ENCODE measurements at places on chromosomes 2 and 18.

- DNase-seq, result peak; percentile 49
Observed at GRCh38 chr2:33583194-33583938, 15.7 kb downstream of the FAM98A start.

GRCh38 chr18:5303636-5304035, 8.1 kb upstream of the ZBTB14 start:
- no peak for DNase-seq

DNA sequence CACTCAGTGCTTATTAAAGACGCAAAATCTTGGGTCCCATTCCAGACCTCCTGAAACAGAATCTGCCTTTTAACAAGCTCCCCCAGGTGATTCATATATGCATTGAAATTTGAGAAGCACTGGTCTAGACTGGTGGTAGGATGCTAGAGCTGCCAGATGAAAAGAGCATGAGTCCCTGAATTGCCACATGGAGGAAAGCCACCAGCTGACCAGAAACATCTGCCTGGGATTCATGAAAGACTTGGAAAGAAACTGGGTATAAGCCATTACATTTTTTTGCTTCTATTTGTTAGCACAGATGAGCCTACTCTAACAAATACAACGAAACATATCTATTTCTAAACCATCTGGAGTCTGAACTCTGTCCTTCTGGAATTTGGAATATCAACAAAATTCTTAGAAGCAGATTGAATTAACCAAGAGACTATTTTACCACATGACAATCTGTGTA, 228.9 kb downstream of the RBM43 start:
- no peak for DNase-seq

DNA sequence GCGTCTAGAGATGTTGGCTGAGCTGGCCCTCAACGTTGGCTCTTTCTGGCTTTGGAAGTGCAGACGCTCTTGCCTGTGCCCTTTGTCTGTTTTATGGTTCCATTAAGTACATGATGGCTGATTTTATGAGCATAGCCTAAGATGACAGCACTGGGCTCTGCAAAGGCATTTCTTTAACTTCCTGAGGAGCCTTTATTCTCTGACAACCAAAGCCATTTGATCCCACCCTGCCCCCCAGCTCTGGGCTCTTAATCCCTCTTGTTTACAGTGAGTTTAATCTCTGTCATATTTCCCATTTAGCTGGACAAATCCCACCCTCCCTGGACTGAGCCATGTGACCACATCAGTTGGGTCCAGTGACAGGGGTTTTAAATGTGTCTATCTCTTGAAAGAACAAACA, 195.9 kb downstream of the ACKR3 start:
- DNase-seq, result no peak

GRCh38 chr2:147847746-147848391, 3.0 kb downstream of the ACVR2A start:
- no peak for DNase-seq

DNA sequence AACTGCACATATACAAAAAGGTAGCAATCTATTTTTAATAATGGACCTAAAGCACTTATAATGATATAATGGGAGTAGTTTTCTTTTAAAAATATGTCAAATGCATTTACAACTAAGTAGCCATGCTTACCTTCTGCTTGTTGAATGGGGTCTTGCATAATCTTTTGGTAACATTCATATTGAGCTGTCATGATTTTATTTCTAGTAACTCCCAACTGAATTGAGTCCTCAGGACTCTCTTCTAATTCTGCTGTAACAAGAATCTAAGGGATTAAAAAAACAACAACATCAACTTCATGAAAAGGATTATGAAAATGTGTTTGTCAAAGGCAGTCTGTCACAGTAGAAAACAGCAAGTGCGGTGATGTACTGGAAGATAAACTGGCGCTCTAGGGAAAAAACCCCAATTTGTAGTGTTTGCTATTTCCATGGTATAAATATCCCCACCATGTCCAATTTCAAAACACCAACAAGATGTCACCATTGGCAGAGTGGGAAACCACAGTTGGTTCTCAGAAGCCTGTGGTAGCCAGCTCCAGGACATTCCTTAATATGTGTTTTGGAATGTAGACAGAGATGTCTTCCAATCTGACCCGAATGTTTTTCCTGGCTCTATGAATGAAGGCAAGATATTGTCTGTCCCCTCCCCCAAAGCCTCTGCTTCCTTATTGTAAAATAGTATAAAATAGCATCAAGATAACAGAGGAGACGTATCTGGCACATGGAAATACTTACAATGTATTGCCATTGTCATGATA, 64.8 kb downstream of the CALCRL start:
- no peak for DNase-seq

DNA sequence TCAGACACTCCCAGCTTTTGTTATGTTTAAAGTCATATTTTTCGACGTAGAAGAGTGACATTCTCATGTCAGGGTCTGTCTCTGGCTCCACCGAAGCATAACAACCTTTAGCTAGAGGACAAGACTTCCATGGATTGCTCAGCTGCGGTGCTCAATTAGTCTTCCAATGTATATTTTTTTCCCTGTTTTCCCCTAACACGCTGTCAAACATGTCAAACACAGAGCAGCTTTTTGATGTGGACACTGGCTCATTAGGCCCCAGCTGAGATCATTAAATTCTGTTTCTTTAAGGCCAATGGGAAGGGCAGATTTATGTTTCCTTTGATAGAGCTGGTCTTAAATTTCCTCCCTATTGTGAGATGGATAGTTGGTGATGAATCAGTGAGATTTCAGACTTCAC, 525.4 kb downstream of the PIK3C3 start:
- DNase-seq, result no peak

DNA sequence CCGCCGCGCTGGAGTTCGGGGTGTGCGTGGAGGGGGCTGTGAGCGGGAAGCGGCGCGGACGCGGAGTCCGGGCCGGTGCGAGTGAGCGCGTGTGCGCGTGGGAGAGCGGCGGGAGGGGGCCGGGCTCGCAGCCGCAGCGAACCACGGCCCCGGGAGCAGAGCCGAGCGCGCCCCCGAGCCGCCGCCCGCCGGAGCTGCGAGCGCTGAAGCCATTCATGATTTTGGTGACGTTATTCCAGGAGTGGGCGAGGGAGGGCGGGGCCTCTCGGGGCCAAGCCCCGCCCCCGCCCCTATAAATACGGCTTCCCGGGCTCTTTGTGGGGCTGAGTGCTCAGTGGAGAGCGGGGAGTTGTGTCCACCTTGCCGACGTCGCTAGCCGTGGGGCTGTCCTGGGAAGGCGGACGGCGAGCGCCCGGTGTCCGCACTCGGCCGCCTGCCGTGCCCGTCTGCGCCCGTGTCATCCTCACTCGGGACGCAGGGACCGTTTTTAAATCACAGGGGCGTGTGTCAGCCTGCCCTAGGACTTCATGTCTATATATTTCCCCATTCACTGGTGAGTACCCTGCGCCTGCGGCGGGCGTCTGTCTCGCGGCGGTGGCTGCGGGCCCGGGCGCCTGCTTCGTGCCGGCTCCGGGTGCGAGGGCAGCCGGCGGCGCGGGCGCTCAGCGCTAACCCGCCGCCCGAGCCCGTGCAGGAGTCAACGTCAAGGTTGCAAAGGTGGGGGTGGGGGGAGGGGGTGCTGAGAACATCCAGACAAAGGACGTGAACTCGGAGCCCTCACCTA, at the start of gene LBH:
TSS of gene LBH (plus strand) at position 323 of the 784 bp plus-strand sequence. CDS start at position 528, 205 bp downstream.
- peak; percentile 95 for DNase-seq

GRCh38 chr18:61852496-61852895, 40.3 kb downstream of the RNF152 start:
- no peak for DNase-seq

- peak; percentile 26 for DNase-seq
Observed at GRCh38 chr2:165902934-165903333, 50.6 kb downstream of the TTC21B start.

- no peak for DNase-seq
Observed at GRCh38 chr18:72995558-72995957, 127.8 kb upstream of the NETO1 start.

- no peak for DNase-seq
Observed at GRCh38 chr2:3505771-3506170, 13.6 kb downstream of the ADI1 start.

DNA sequence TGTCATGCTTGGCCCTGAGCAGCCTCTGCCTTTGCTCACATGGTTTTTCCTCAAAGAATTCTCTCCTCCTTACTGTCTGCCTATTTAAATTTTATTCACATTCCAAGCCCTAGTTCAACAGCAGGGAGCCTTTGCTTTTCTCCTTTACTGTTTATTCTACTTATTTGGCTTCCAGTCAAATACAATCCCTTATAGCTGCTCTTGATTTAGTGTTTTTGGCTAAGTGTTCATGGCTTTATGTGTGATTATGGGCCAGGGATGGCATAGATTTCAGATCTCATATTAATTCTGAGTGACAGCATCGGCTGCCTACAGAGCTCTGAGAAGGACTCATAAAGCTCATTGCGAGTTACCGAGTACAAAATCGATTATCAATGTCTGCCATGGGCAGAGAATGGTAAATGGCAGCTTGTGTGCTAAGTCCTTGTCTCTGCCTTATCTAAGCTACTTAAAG, 106.7 kb downstream of the METTL8 start:
- no peak for DNase-seq

DNA sequence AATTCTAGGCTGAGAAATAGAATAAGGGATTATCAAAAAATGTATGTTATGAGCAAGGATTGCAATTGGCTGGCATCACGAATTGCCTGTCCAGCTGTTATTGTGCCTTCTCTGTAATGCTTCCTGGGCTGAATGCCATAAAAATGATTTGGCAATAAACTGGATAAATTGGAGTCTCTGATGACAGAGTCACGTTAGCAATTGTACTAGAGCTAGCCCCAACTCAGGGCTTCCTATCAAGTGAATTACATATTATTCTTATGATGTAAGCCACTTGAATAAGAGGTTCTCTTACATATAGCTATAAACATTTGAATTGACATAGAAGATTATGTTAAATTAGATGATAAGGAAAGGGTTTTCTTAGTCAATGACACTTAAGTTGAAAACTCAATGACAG, 607.5 kb upstream of the REG3G start:
- no peak for DNase-seq

DNA sequence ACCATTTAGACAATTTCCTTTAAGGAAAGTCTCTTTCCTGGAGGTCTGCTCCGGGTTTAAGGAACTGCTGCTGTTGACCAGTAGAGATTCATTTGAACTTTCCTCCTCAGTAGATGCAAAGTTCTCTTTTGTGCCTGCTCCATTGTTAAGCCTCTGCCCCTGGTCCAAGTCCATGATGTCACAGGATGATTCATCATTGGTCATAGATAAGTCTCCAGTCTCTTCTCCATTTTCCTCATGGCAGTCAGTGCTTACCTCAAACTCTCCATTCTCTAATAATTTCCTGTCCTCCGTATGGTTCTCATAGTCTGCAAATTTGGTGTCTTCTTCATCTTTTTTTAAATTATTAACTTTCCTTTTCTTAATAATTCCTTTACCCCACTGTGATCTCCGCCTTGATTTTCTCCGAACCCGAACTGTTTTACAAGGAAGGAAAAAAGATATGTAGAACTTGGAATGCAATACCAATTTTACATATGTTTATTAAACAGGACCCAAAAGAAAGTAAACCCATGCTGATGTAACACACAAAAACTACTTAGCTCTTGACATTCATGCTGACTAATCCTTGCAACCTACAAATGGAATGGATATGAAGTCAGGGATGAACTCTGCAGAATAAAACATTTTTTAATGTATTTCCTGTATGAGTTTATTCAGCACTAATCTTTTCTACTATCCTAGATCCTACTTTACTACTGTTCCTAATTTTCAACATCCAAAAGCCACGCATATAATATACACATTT, 169.1 kb downstream of the ATAD2B start:
- DNase-seq, result no peak

- no peak for DNase-seq
Observed at GRCh38 chr18:11566236-11566965, 43.0 kb upstream of the SLC35G4 start.

DNA sequence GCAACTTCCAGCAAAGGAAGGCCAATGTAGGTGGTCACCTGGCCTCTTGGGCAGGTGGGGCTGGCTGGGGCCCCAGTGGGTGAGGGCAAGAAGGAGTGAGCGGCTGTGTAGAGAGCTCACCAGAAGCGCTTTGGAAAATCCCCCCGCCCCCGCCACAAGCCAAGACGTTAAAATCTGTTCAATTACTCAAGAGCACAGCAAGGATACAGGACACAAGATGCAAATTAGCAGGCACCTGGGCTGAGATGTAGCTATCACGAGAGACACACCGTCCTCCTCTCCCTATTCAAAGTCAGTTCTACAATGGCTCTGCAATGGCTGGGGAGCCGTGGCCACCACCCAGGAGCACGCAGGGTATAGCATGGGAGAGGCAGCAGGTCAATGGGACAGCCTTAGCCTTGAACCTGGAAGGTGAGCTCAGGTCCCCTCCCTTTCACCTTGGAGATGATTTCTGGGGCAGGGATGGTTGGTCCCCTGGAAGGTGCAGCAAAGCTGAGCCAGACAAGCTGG, 38.5 kb upstream of the GPR17 start:
- no peak for DNase-seq

DNA sequence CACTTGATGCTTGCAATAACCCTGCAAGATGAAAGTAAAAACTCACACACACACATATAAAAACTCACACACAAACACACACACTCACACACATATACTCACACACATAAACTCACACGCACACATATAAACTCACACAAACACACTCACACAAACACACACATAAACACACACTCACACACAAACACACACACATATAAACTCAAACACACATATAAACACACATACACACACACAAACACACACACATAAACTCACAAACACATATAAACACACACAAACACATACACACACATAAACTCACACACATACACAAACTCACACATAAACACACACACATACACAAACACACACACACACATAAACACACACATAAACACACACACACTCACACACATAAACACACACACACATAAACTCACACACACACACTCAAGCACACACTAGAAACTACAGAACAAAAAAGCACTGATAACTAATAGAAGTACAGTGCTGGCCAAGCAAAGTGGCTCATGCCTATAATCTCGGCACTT, 117.7 kb upstream of the TEKT4 start:
- no peak for DNase-seq

DNA sequence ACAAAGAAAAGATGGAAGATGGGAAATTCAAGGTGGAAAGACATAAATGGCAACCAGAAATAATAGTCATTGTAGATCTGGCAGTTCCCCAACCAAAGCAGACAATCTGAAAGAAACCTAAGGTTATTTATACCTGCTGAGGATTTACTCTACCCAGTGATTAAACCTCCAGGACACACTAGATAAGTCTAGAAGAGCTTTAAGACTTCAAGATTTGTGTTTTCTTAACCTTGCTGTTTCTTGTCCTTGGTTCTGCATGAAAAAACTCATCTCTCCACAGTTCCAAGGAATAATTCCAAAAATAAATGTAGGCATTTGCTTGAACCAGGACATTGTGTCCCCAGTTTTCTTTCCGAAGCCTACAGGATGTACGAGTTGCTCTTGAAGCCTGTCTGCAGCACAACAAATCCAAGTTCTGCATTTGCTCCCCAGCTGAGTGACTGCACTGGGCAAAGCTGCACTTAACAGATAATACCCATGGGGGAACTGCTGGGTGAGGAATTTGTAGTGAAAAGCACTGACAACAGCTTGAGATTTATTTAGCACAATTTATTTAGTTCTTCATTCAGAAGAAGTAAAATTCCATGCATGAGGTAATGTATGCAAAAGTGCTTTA, 19.8 kb downstream of the DTNA start:
- no peak for DNase-seq

All from CD4-positive, alpha-beta T cell treated with Interleukin-12 subunit alpha and Interleukin-12 subunit beta, for 1 hour (primary cell).